K562 (cell line): ENCODE measurements at places on chromosomes 7 and 10. TPM values are rescaled to one million over a fixed set of nuclear protein-coding genes. Genes with fewer than 3 reads are reported as not detected.
A peak's percentile ranks its signal among the peaks of the same experiment; 100 is the strongest.

The PRKG1 gene
- not detected in 2 replicates for polyA plus RNA-seq

The CTAGE8 gene
- not detected in 2 replicates for polyA plus RNA-seq

The PLEKHA8 gene
- 6.0 and 7.8 TPM in 2 replicates for polyA plus RNA-seq

The FEZF1 gene
- not detected in 2 replicates for polyA plus RNA-seq

The NPTX2 gene
- not detected in 2 replicates for polyA plus RNA-seq

DNA sequence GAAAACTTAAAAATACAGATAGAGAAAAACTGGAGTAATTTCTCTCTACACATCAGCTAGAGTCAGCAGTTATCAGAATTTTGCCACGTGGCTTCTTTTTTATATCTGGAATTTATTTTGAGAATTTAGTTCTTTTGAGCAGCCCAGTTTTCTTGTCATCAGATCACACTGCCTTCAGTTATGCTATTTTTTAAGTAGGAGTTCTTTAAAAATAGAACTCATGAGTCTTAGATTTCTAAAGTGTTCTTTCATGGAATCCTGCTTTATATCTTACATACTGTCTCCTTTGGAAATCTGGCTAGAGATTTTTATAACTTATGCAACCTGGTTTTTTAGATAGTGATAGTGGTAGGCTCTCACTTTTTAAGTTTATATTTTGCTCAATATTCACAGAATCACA lies 24.2 kb downstream of the AGR2 start:
- DNase-seq, result no peak

DNA sequence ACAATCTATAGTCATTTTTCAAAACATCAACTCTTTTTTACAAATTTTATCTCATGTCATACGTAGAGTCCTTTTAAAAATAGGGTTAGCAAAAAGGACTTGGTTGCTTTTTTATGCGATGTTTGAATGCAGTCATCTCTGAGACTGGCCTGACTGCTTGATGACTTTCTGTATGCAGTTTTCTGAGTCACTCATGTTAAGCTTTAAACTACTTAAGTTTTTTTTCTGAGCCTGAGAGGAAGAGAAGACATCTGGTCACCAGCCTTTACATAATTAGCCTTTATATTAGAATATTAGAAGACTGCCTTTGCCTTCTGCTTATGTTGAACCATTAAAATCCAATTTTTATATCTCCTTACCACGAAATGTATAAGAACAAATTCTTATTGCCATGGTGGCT lies 834.4 kb upstream of the MBL2 start:
- no peak for DNase-seq

GRCh38 chr10:19728376-19728775 lies 87.9 kb upstream of the PLXDC2 start:
- no peak for DNase-seq

GRCh38 chr7:87057210-87057609 lies 2.2 kb downstream of the ELAPOR2 start:
- DNase-seq, result peak; percentile 30

- no peak for DNase-seq
Measured at GRCh38 chr7:149670288-149670687, 103.1 kb downstream of the ZNF467 start.

DNA sequence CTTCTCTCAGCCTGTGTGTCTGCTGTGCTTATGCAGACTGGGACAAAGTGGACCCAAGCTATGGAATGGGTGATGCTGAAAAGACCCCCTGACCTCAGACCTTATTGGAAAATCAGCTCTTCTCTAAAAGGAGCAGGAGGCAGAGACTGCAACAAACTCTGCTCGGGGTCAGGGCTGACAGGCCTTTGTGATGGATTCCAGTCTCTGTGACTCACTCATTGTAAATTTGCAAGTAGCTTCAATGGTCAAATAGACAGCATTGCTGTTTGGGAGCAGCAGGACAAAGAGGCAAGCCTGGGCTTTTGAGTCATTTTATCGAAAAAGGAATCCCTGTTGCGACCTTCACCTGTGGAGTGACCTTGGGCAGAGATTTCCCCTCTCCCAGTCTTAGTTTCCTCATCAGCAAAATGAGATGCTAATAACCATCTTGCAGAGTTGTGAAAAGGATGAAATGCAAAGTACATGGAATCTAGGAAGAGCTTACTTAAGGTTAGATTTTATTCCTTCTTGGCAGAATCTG lies 26.1 kb upstream of the GPR26 start:
- DNase-seq, result no peak

DNA sequence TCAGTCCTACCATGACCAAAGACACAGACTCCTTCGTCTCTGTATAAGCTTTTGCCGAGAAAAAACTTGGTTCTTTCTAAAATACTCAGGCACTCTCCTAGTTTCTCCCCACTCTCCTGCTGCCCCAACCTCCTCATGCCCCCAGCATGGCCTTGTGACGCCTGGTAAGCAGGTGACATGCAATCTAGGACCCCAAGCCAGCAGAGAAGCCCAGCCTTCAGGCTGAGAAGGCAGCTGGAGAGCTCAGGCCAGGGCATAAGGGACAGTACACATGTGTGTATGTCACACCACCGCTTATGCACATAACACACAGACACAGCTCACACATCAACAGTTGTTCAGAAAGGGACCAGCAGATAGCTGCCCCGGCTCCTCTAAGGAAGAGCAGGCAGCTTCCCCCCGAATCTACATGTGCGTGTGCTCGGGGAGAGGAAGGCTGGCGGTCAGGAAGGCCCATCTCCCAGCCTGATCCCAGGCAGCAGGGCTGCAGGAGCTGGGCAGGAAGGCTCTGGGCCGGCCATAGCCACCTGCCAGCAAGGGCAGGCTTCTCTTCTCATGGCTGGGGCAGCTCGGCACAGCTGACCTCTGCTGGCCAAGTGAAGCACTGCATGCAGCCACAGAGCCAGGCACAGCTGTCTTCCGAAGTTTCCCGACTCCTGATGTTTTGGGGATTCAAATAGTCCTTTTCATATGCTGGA lies 8.5 kb downstream of the DDX56 start:
- DNase-seq, result peak; percentile 61

- DNase-seq, result peak; percentile 41
Measured at GRCh38 chr7:2559283-2559950, 638 bp downstream of the IQCE start.

DNA sequence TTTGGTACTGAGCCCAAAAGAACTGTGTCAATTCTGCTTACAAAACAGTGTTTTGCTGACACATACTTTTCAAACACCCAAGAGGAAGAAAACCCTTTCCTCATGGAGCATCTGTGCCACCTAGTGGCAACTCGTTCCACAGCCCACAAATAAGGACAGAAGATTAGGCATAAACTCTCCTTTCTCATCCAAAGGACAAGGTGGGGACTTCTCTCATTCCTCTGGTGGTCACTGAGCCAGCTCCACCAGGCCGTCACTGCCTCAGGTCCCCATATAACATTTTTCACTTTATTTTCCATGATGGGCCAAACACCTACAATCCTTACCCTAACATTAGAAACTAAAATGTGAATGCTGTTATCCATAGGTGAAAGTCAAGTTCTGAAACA lies 76.9 kb downstream of the RNF216 start:
- DNase-seq, result peak; percentile 69

DNA sequence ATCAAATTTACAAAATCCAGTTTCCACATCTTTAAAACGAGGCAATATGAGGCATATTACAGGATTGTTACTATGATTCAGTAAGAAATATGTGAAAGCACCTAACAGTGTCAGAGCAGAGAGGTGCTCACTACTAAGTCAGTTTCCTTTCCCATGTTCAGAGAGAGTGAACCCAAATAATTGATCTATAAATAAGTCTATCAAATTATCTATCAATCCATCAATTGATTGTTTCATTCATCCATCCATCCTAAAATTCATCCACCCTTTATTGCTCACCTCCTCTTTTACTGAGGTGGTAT lies 340.8 kb downstream of the SUGCT start:
- no peak for DNase-seq

GRCh38 chr7:36667007-36667745 lies 57.1 kb downstream of the AOAH start:
- no peak for DNase-seq

DNA sequence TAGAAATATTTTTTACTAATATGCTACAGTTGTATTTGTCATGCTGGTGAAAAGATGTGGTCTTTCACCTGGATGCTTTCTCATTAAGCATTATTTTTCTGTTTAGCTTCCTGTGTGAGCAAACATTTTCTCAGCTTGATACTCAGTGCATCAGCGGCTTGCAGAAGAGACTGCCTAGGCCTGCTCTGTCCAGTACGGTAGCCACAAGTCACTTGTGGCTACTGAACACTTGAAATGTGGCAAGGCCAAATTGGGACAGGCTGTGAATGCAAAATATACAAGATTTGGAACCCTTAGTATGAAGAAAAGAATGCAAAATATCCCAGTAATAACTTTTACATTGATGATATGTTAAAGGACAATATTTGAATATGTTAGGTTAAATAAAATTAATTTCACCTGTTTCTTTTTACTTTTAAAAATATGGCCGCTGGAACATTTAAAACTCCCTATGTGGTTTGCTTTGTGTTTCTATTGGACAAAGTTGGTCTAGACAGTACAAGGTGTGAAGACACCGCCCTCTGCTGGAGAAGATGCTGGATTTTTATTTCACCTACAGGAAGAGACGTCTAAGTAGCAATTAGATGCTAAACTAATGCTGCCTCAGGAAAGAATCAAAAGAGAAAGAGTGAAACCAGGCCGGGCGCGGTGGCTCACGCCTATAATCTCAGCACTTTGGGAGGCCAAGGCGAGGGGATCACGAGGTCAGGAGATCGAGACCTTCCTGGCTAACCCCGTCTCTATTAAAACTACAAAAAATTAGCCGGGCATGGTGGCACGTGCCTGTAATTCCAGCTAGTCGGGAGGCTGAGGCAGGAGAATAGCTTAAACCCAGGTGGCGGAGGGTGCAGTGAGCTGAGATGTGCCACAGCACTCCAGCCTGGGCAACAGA lies 5.3 kb downstream of the SRGN start:
- DNase-seq, result peak; percentile 93

- DNase-seq, result no peak
Measured at GRCh38 chr10:24091256-24091655, 117.7 kb upstream of the KIAA1217 start.

DNA sequence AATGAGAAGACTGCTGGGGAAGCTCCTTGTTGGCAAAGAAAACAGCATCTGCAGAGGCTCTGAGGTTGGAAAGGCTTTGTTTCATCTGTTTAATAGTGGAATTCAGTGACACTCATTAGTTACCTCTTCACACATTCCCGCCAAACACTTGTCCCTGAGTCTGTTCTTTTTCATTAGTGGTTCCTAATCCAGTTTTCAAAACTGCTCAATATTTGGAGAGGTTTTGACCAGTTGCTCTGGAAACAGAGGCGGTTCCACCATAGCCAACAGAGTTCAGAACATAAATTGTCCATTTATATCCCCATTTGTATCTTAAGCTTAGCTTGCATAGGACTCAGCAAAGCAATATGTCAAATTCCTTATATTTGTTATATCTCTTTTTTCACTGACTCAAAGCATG lies 754.6 kb downstream of the AUTS2 start:
- DNase-seq, result no peak

DNA sequence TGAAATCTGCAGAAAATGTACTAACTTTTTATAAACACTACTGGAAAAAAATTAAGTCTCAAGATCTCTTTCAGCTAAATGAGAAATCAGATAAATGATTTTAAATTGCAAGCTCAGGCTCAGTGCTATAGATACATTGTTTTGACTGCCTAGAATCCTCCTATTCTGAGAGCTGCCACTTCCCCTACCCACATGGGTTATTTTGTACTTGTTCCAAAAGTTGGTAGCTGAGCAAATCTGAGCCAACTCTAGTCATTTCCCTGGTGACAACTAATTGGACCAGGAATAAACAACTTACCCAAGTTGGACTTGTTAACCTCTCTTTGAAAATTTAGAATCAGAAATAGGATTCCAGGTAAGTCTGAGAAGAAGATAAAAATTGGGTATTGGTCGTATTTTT lies 202.1 kb downstream of the MBL2 start:
- DNase-seq, result no peak

GRCh38 chr10:49364051-49364450 lies 31.8 kb downstream of the DRGX start:
- DNase-seq, result no peak

DNA sequence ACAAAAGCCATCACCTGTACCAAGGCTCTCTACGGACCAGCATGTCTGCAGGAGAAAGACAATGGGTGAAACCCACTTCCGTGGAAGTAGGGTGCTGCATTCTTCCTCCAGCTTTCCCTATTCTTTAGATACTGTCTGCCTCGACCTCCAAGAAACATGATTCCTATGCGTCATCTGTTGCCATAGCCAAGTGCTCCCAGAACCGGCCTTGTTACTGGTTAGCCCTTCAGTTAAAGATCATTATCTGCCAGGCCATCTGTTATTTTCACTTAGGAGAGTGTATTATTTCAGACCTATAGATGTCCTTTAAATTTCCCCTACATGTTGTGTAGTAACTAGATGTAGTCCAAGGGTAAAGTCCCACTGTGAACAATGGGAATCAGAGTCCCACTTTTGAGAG lies 89.0 kb upstream of the KIAA1217 start:
- DNase-seq, result no peak

GRCh38 chr10:34010891-34011290 lies 676.4 kb upstream of the NRP1 start:
- DNase-seq, result no peak

DNA sequence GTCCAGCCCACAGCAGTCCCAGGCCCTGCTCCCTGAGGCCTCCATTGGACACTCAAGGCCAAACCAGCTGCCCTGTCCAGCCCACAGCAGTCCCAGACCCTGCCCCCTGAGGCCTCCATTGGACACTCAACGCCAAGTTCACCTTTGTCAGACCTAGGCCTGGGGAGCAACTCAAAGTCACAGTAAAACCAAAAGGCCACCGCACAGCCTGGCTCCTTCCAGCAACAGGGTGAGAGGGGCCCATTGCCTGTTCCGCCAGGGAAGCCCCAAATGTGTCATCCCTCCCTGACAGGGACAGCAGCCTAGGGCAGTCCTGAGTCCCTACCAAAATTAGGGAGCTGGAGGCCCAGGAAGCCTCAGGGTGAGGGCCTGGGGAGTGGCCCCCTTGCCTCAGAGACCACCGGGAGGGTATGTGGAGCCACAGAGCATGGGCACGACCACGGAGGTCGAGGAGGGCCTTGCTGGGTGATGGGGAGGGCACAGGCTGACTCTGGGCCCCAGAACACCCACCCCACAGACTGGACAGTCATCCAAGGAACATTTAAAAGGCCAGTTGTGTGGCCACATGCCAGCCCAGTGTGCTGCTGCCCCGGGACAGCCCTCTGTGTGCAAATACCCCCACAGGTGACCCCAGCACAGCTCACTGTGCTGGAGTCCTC lies 66.5 kb upstream of the PPP2R2D start:
- DNase-seq, result no peak

DNA sequence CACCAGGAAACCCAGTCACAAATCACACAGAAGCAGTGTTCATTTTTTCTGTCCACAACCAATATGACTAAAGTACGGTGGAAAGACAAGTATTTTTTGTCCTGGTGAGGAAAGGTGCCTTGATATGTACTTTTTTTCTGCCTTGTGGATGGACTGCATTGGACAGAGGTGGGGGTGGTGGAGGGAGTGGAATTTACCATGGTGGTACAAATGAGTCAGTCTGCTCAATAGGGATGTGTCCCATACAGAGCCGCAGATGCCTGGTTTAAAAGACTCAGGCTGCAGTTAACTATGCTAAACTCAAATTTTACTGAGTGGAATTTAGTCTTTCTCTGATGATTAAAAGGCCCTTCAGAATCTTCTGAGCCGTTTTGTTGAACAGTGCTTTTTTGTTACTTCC lies 674.5 kb upstream of the GALNT17 start:
- no peak for DNase-seq
